Stimulated activated CD8-positive, alpha-beta memory T cell treated with anti-CD3 and anti-CD28 coated beads, Interleukin-12 subunit alpha, Interleukin-12 subunit beta, amount 100 ng/mL, for 4 hours (primary cell): ENCODE measurements at places on chromosomes 4 and X.

DNA sequence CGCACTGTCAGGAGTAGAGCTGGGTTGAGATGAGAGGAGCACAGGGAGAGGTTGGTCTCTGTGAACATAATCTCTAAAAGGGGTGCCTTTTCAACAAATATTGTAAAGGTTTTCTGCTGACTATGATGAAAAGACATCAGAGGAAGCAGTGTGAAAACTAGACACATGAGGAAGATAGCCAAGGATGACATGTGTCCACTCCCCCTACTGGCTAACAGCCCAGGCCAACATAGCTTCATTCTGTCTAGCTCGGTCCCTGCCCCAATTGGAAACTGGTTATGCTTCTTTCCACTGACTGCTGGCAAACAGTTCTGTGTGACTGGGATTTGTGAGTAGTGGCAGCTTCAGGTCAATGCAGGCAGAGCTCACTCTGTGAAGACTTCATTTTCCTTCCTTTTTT, 115.4 kb upstream of the ESX1 start:
- DNase-seq, result no peak

DNA sequence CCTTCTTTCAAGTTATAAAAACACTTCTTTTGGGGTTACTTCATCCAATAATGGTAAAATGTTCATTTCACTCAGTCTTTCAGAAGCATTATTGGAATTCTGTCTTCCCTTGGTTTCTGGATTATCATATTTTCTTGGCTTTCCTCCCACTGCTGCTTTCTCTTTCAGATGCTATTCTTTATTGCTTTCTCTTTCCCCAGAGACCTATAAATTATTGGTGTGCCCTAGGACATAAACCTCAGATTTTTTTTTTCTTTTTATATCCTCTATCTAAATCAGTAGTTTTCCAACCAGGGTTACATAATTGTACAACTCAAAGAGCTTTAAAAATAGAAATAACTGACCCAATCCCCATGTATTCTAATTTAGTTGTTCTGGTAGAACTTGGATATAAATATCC, 1005.5 kb downstream of the ARAP2 start:
- DNase-seq, result no peak

DNA sequence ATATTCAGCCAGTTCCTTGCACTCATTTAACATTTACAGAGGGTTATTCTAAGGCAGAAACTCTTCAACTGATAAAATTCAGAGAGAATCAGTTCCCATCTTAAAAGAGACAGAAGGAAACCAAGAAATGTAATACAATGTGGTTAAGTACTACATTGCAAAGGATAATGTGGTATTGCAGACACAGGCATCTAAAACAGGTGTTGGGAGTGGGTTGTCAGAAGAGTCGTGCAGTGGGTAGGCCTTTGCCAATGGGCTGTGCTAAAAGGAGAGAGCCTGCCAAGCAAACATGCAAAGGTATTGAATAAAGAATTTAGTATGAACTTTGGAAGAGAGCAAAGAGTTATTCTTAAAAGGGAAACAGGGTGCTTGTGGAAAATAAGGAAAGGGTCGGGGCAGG, 1044.4 kb upstream of the DIAPH2 start:
- no peak for DNase-seq

- no peak for DNase-seq
Measured at GRCh38 chrX:10654960-10655359, 34.6 kb upstream of the MID1 start.

DNA sequence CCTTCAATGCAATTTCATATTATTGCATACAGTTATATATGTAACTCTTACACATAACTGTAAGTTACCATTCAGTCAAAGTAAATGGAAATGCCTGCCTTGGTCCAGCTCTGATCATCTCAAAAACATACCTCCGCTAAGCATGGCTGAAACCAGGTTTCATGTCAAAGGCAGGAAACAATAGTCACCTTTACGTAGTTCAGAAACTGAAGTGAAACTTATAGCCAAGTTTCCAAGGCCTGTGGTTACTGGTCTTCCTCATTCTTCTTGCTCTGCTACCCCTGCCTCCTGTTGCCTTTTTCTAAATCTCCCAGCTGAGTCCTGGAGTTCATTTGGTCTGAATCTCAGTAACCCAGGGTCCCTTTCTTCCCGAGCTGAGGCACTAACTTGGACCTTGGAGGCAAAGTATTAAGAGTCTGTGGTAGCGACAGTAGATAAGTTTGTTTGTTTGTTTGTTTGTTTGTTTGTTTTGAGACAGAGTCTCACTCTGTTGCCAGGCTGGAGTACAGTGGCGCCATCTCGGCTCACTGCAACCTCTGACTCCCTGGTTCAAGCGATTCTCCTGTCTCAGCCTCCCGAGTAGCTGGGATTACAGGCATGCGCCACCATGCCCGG, 30.8 kb downstream of the DAPP1 start:
- DNase-seq, result no peak

- no peak for DNase-seq
Measured at GRCh38 chr4:184957446-184958115, 60.7 kb upstream of the HELT start.

DNA sequence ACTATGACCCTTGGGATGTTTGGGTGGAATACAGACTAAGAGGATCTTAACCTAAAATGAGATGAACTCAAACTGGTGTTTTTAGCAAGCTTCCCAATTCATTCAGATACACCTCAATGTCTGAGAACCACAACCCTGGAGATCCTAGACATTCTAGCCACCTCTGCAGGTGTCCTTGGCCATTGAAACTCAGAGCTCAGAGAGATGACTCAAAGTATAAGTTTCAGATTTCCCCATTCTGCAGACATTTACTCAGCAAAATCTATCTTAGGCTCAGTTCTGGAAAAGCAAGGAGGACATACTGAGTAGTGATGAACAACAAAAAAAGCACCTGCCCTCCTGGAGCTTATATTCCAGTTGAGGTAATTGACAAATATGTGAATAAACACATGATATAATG, 47.8 kb downstream of the COMMD8 start:
- DNase-seq, result no peak

DNA sequence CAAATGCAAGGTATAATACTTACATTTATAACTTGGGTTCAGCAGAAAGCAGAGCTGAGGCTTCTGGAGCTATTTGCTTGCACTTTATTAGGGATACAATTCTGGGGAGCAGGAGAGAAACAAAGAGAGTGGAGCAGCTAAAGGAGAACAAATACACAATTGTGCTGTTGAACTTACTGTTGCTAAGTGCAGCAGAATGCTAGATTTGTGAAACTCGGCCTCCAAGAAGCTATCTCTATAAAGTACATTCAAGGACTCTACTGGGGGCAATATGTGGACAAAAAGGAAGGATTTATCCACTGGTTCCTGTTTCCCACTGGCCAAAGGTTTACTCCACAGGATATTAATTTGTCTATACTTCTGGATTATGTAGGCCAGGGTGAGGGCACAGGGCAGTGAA, 86.8 kb downstream of the PPP1R2C start:
- no peak for DNase-seq

DNA sequence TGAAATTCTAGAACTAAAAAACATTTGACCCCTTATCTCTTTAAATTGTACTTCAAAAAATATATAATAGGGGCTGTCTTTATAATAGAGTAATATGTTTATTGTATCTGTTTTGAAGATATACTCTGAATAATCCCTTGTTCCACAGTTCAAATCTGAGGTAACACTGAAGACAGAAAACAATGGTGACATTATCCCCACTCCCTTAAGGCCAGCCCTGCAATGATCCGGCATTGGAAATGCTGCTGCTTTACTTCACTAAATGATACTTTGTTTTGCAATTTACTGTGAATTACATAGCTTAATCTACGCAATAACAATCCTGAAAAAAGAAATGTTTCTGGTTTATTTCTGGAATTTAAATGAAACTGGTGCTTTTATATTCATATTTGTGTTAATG, 34.4 kb upstream of the ZFP42 start:
- DNase-seq, result no peak

DNA sequence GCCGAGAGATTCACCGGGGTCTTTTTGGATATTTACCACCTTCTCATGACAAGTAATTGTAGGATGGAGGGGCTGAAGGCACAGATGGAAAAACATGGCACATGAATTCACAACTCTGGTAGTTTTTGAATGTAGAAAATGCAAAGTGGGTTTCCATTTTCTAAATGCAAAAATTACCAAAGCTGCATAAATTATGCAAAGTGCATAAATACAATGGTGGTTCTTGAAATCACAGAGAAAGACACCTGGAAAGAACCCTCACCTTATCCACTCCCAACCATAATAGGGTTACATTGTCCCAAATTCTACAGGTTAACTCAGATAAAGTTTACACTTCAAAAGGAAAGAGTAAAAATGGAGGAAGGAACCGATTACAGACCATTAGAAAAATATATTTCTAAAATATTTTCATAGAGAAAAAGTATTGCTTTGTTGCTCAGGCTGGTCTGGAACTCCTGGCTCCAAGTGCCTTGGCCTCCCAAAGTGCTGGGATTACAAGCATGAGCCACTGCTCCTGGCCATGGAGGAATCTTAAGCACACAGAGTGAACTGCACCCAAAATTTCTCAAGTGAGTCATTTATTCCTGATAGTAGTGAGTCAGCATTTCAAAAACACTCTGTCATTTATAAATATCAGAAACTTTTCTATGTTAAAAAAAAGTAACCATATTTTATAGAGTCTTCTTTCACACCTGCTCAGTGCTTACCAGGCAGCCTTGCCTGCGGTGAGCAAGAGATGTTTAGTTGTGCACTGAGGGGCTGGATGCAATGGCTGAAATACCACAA, 101.4 kb downstream of the FIP1L1 start:
- DNase-seq, result no peak
